ENCODE measurements at places on chromosomes 3 and 15.

GRCh38 chr15:48888191-48888590 is 10.3 kb downstream of the EID1 start:
- DNase-seq, result no peak

DNA sequence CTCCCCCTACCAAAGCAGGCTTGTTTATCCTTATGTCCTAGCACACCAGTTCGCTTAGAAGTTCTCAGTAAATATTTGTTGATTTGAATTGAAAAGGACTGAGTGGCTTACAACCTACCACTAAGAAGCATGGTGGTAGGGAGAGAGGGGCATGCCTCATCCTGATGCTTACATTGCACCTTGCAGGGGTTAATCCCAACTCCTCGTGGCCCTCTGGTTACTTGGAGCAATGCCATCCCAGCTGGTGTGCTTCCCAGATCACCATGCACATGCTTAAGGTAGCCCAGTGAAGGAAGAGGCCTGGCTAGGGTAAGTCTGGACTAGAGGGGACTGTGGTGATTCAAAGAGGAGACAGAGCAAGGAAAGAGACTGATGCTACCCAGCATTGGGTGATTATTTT is 253.3 kb downstream of the CLSTN2 start:
- DNase-seq, result no peak

- no peak for DNase-seq
These were observed 116.7 kb downstream of the XXYLT1 start for GRCh38 chr3:195154111-195154791.

DNA sequence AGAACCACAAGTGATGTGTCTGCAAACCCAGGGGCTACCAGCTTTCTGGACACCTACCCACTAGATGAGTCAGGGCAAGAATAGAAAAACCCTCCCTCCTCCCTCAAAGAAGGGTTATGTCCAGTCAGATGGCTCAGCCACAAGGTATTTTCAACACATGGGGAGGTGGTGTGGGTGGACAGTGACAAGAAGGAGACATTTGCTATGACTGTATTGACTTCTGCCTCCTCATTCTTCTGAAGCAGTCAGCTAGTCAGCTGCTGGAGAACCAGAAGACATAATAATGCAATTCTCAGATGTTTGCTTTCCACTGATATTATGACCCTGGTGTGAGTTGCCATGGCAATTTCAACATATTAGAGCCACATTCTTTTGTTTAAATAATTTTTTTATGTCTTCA is 66.7 kb upstream of the GOLGA8B start:
- DNase-seq, result no peak

DNA sequence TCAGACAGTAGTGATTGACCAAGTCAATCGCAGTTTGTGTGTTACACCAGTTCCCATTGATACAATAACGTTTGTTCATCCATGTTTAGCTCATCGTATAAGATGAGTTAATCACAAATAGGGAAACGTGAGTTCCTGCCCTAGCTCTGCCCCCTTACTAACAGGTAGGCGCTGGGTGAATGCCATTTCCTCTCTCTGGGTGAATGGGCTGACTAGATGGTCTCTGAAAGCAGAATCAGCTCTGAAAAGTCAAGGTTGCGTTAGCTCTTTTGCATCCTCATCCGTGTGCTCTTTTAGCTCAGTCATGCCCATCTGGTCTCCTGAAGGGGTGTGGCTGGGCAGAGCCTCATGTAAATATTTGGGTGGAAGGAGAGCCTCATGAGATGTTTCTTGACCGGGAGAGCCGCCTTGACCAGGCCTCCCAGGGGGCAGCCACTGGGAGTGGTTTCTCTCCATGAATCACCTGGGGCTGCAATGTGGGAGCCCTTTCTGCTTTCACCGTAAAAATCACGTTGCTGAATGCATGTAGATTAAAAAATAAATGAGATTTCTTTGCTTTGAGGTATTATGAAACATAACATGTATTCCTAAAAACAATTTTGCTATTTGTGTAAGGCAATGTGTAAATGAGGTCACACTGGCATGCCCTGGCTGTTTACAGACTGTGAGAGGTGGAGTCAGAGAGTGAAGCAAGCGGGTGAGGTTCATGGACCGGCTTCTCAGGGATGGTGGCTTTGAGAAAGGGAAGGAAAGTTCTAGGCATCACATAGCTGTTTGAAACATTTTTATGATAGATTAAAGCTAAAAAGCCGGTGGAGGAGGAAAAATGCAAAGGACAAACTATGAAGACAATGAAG is 108.4 kb upstream of the RASGRP1 start:
- DNase-seq, result no peak

GRCh38 chr3:152405915-152406802 is 137.4 kb downstream of the MBNL1 start:
- no peak for DNase-seq
